Muscle of back (tissue), 13 donors: ENCODE measurements at places on chromosomes 6 and 20.

GRCh38 chr6:100203400-100203799 lies 209.4 kb upstream of the MCHR2 start:
- no peak for DNase-seq

- peak; percentile 90 for DNase-seq
These were observed at the start of gene PYGB for GRCh38 chr20:25247956-25248785. PYGB (plus strand) TSS chr20:25248085; CDS start chr20:25248179, 94 bp downstream.

GRCh38 chr6:158019416-158019815 lies 37.8 kb downstream of the SYNJ2 start:
- DNase-seq: no peak

DNA sequence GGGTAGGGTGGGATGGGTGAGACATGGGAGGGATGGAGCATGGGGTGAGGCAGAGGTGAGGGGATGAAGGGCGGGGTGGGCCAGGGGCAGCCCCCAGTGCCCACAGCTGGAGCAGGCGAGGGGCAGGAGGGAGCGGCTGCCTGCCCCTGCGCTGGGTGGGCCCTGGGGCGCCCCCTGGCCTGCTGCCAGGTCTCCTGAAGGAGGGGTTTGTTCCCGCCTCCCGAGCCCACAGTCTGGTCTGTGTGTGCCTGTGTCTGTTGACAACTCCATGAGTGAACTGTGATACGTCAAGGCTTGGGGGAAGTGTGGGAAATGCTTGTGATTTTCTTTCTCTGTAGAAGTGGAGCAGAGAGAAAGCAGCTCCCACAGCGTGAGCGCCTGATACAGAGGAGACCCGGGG lies 10.9 kb upstream of the MRGBP start:
- no peak for DNase-seq

GRCh38 chr20:58655328-58656107 lies 4.4 kb downstream of the STX16 start:
- DNase-seq: peak; percentile 53

DNA sequence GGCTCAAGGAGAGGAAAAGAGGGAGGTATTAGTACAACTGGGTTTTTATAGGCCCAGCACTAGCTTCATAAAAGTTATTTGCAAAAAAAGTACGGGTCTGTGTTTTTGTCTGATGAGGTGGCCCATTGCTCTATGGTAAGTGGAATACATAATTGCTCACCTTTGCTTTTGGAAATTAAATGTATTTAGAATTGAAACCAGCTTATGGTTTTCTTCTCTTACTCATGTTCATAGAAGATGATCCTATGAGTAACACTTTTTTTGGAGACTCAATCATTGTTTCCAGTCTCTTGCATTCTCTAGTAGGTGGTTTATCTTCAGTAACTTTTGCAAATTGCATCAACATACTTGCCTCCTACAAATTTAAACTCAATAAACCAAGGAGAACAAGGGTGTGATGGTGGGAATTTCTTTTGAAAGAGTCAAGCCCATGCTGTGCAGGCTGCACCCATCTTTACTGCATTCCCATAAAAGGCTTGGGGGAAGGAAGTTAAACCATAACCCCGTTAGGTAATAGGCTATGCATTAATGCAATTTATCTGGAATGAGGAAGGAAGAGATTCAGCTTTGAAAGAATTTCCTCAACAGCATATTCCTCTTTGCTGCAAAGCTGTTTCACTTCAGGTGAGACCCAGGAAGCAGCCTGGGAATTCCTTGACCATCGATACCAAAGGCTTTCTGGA lies 48.5 kb upstream of the EDN1 start:
- no peak for DNase-seq

DNA sequence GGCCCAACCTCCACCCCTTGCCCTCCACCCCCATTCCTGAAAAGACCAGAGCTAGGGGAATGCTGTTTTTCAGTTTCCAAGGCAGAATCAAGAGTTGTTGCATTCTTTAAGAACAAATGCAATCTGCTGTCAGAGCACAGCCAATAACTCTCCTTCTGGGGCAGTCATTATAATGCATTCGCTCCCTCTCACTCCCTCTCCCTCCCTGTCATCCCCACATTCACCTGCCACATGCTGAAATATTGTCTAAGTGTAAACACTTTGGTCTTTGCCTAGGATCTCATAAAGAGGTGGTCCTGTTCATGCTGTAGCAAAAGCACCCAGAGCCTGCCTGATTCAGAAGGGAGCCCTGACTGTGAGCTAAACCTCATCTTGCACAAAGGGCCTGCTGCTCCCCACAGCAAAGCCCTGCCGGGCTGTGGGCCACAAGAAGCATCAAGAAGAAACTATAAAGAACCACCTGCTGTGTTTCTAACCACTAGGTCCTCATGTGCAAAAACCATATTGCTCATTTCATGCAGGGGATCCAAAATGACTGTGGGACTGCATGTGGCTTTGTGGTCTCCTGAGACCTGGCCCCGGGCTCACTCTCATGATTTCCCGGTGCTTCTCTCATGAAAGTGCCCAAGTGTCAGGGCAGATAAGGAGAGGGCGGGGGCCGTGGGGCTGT lies 85.6 kb downstream of the GPR6 start:
- DNase-seq: no peak

GRCh38 chr6:24689964-24690363 lies 23.1 kb downstream of the ACOT13 start:
- DNase-seq: peak; percentile 30

DNA sequence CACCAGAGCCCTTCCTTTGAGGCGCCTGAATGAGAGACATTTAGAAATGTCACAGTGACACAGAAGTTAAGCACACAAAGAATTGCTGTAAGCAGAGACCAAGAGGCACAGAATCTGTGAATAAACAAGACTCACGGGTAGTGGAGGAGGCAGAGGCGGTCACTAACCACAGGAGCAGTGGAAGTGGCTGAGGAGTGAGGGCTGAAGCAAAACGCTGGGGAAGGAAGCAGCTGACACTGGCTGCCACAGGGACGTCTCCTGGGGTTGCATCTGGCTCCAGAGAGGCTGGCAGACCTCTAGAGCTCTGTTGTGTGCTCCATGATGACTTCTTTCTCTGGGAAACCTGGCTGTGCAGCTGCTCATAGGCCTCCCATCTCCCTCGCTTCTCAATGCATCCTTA lies 65.0 kb upstream of the SLC2A12 start:
- DNase-seq: no peak

- DNase-seq: no peak
These were observed 8.7 kb upstream of the SDHAF4 start for GRCh38 chr6:70557998-70558397.

GRCh38 chr20:20503777-20504530 lies 136.1 kb downstream of the INSM1 start:
- DNase-seq: no peak

- no peak for DNase-seq
These were observed 42.6 kb downstream of the KIAA1755 start for GRCh38 chr20:38217791-38218565.

- peak; percentile 18 for DNase-seq
These were observed 38.1 kb upstream of the FAM135A start for GRCh38 chr6:70375166-70375565.
